ENCODE measurements at places on chromosomes 3 and 15.

DNA sequence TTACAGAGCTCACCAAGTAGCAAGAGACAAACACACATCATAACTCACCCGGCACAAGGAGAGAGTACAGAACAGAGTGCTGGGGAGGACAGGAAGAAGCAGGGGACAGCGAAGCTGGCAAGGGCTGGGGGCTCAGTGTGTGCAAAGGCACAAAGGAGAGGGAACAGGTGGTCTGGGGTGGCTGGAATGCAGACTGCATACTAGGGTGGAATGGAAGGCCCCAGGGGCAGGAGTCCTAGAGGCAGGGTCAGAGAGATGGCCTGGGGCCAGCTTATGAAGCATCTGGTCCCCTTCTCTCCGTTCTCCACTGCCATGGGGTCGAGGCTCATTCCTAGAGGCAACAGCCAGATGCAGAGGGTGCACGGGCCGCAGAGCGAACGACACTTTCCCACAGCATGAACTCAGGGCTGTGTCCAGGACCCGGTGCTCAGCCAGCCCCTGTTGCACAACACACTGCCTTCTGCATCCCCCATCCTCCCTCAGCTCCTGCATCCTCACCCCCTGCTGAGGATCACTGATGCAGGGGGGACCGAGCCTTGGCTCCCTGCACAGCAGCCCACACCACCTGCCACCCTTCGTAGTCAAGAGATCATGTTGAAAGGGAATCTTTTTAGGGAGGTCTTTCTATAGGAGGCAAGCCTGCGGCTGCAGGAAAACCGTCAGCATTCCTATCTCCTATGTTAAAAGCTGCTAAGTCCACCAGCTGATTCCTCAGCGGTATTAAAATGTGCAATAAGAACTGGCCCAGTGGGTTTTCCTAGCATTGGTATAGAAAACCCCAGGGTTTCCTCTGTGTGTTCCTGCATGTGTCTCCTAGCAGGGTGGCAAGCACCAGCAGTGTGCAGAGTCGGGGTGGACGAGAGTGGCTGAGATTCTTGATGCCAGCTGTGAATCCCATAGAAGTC, 293.5 kb downstream of the UACA start:
- DNase-seq: no peak

DNA sequence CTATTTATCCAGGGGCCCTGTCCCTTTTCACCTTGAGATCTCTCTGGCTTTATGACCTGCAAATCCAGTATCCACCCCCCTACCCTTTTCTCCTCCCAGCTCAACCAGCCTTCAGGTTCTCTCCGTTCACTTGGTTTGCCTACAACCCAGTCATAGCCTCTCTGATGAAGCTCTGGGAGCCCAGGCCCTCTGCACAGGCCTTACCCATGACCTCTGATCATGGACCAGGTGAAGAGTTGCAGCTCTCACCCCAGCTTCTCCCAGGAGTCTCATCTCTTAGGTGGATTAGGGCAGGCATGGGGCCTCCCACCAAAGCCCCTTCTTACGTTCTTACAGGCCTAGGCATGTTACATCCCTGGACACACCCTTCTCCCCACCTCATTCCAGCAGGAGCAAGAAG, 59.8 kb downstream of the EXOG start:
- no peak for DNase-seq

- no peak for DNase-seq
Observed at GRCh38 chr3:52196977-52197376, 983 bp upstream of the ALAS1 start.

DNA sequence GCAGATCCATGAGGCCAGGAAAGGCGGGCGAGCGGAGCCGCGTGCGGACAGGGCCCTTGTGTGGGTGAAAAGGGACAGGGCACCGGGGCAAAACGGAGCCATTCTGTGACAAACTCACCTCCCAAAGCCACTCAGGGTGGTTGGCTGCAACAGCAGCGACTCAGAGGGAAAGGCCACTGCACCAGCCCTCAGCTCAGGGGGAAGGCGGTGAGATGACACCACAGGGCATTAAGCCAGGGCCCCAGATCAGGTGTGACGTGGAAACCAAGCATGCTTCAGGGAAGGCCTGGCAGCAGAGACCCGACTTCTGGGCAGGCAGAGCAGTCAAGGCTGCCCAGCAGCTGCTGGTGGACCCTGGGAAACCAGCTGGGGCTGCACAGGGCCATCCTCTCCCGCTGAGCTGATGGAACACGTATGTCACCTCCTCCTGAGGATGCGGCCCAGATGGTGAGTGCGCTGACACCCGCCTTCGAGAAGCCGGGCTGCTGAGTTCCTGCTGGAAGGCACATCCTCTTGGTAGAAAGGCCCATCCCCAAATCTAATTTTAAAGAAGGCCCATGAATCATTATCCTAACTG, 82.3 kb downstream of the CHSY1 start:
- no peak for DNase-seq

Measured in BJ (cell line).